NCI-H446 treated with DMSO at 0.1 percent for 48 hours (cell line): ENCODE measurements at places on chromosomes 7 and 10.

- DNase-seq = no peak
These were observed 108.5 kb upstream of the C7orf33 start for GRCh38 chr7:148481971-148482626.

GRCh38 chr10:79502561-79503309, 9.6 kb upstream of the EIF5AL1 start:
- no peak for DNase-seq

DNA sequence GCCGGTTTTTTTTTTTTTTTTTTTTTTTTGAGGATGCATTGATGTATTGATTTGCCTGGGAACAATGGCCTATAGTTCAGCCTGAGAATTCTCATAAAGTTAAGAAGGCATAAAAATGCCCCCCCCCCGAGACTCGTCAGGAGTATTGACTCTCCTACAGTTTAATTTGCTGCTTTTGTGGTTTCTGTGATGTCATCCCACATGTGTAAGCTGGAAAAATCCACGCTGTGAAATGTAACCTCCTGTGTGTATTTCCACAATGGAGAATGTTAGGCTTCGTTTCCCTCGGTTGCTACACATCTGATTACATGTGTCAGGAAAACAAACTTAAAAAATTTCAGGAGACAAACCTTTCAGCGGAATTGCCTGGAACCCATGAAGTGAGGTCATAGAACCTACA, 117.9 kb downstream of the FANK1 start:
- no peak for DNase-seq

GRCh38 chr10:4183761-4184261, 398.8 kb upstream of the KLF6 start:
- no peak for DNase-seq

DNA sequence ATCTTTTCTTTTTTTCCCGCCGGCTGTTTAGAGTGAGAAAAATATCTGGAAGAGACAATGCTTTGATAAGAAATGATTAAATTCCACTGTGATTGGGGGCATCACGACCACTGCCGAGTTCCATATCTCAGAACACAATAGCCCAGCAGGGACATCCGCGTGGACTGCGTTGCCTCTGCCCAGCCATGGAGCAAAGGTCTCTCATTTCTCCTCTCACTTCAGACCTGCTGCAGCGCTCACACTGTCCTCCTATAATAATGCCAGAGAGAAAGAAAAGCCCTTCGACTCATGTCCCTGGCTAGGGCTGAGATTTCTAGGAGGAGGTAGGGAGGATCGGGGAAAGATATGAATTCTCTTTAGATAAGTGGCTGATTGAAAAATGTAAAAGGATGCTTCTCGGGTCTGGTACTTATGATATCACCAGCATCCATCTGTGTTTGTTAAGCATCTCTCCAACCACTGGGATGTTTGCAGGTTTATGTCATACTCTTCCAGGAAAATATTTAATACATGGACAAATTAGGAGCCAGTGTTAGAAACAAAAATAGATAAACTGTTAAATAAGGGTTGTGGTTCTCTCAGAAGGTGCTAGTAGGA, 472.9 kb upstream of the AKR1E2 start:
- no peak for DNase-seq

DNA sequence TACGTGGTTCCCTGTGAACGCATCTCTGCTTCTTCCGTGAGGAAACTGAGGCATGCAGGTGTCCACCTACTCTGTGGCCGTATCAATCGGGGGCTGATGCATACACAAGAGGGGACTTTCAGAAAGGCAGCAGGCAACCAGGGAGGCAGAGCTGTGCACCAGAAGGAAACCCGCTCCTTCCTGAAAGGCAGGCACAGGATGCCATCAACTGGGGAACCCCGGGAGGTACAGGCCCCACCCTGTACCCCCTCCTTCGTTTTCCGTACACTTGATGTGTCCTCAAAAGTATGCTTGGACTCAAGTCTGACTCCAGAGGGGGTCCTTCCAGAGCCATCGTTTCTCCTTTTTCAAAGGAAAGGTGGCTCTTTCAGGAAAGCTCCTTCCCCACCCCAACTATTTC, 59.5 kb downstream of the ASB13 start:
- DNase-seq = no peak

GRCh38 chr7:141073641-141074161, at the start of gene TMEM178B:
Gene TMEM178B (plus strand): TSS chr7:141074064.
- DNase-seq = no peak

- no peak for DNase-seq
These were observed 41.2 kb upstream of the ACSL5 start for GRCh38 chr10:112332509-112333228.

DNA sequence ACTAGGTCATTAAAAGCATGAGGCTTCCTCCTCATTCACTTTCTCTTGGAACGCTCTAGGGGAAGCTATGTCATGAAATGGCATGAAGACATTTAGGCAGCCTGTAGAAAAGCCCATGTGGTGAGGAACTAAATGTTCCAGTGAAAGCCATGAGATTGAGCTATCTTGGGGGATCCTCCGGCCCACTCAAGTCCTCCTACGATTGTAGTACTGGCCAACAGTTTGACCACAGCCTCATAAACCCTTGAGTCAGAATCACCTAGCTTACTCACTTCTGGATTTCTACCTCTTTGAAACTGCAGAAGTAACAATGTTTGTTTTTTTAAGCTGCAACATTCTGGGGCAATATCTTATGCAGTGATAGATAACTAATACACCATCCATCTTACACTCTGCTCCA, 605.1 kb downstream of the SORCS1 start:
- DNase-seq = no peak

- DNase-seq = no peak
These were observed 99.3 kb downstream of the SEMA3C start for GRCh38 chr7:80819503-80819902.

DNA sequence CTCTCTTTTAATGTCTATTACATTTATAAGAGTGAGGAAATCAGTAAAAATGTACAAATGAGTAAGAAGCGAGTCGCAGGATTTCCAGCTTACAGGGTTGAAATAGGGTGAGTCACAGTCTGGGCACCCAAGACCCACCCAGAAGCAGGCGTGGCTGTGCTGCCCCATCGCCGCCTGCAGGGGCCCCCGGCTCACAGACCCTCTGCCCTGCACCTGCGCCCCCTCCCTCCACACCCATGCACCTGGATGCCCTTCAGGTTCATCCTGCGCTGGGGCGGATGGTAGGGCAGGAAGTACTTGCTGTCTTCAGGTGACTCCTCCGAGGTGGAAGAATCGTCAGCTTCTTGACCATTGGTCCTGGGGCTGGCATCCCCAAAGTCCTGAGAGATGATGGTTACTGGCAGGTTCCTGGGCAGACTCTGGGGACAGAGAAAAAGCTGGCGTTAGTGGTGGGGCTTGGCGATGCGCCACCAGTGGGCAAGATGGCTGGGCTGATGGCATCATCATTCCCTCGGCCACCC, 90.2 kb upstream of the GNA12 start:
- DNase-seq = no peak

DNA sequence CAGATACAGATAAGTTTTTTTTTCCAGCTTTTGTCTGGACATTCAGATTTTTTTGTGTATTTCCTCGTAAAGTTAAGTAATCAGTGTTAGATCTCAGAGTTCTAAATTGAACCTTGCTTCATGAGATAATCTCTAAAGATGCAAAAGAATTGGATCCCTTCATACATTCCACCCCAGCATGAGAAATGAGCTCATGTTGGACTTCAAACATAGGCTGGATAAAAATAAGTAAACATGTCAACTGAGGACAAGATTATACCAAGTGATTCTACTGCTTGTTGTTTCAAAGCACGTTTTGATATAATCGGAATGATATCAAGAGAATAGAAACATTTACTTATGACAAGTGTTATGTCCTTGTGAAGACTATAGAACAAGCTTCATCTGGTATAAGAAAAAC, 117.0 kb upstream of the DKK1 start:
- no peak for DNase-seq

GRCh38 chr10:102624751-102625645, 19.3 kb upstream of the TRIM8 start:
- DNase-seq = no peak

DNA sequence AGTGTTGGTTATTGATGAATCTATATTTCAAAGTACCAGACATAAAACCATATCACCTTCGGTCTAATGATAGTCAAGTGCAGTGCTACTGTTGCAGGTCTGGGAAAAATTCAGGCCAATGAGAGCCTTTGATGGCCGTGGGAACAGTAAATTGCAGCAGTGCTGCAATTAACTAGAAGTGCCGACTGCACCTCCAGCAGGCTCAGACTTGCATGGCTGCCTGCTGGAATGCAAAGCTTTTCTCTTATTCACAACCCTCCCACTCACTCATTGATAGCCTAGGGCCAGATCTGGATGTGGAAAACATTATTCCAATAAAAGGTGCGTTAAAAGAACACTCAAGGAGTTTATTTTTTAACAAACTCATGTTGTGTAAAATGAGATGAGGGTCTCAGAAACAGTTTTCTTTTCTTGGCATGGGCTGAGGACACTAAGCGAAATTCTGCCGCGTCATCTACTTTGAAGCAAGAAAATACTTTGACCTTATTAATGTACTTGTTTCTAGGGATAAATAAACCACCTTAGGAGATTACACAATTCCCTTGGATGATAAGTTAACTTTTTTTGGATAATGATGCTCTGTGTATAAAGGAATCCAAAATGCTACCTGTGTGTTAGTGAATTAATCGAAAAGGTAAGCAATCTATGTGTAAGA, 17.1 kb downstream of the PLXDC2 start:
- no peak for DNase-seq

DNA sequence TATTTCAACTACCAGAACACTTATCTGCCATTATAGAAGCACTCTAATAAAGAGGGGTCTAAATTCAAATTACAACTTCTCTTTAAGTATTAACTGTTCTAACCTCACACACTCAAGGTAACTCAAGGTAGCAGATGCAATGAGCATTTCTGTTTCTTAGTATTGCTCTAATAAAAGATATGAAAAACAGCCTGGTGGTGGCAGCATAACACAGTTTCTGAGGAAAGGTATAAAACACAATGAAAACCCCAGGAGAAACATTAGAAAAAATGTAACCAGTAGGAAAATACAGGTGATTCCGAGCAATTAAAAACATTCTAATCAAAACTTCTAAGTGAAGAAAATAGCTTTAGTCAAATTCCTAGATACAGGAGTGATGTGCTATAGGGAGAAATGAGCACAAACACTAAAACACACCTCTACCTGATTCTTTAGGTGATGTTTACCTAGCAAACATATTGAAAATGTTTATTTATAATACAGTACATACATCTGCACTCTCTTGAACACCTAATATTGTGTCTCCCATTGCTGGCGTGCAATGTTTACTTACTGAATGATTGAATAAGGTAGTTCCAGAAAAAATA, 3.5 kb downstream of the MKRN1 start:
- peak; percentile 2 for DNase-seq

DNA sequence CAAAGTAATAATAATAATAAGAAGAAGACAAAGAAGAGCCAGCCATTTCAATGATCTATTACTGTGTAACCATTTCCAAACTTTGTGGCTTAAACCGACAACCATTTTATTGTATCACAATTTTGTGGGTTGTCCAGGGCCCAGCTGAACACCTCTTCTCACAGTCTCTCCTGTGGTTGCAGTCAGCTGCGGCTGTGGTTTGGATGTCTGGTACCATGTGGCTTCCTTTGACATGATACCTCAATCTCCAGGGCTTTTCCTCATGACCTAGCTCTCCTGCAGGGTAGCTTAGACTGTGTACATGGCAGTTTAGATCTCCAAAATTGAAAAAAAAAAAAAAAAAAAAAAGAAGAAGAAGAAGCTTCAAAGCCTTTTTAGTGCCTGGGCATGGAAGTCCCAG, 72.6 kb upstream of the NFKB2 start:
- no peak for DNase-seq

GRCh38 chr10:113148901-113149300, 198.9 kb downstream of the TCF7L2 start:
- no peak for DNase-seq

GRCh38 chr10:132638130-132638515, 100.5 kb downstream of the INPP5A start:
- DNase-seq = no peak

DNA sequence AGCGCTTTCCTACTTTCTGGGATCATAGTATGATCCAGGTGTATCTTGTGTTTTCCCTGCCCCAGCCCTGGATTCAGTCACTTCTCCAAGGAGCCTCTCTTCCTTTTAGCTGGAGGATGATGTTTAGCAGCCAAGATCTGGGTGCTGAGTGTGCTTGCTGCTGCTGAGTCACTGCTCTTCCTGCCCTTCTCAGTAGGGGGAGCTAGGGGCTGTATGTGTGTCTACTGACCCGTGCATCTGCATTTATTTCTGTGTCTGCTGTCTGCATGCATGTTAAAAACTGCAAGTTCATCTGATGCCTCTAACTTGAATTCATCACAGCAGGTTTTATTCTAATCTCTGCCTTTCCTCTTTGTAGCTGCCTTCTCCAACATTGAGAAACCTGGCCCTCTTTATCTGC, 31.6 kb downstream of the MGMT start:
- DNase-seq = no peak
